ENCODE measurements at places on chromosomes 4 and X.
A peak's percentile ranks its signal among the peaks of the same experiment; 100 is the strongest.

- DNase-seq: no peak
Observed at GRCh38 chr4:52566136-52567031, 92.7 kb downstream of the USP46 start.

GRCh38 chr4:90841676-90842075 lies 714.5 kb downstream of the CCSER1 start:
- DNase-seq: no peak

DNA sequence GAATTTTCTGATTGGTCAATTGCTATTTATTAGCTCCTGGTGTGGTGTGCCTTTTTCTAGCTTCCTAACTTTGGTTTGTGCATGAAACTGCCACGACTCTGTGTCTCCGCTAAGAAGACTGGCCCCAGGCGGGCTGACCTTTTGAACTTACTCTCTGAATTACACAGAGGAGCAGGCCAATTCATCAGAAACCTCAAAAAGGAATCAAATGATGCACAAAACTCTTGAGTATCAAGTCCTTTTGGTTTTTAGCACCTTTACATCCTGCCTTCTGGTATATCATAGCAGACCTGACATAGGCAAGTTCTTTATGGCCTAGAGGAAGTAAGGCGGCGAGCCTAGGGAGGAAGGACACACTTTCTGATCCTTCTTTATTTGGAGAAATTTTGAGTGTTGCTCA lies 17.6 kb downstream of the TKTL1 start:
- DNase-seq: no peak

GRCh38 chr4:117699595-117699994 lies 334.7 kb upstream of the NDST3 start:
- no peak for DNase-seq

GRCh38 chrX:85611926-85612325 lies 232.5 kb upstream of the POF1B start:
- DNase-seq: no peak

- DNase-seq: no peak
Observed at GRCh38 chr4:158395889-158396288, 125.8 kb upstream of the RXFP1 start.

DNA sequence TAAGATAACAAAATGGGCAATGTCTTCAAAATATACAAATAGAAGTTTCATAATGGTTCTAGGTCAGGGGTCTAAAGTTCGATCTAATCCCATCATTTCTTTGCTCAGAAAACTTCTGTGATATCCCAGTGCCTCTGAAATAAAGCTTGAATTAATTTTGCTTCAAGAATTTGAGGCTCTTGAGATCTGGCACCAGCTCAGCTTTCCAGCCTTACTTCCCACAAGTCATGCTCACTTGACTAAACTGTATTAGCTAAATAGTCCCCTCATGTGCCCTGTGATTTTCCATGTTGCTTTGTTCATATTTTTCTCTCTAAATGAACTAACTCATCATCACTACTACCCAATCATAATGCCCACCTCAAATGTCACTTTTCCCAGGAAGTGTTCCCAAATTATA lies 50.8 kb upstream of the MBNL3 start:
- DNase-seq: no peak

GRCh38 chr4:160928482-160928881 lies 1235.3 kb downstream of the FSTL5 start:
- DNase-seq: no peak

- DNase-seq: no peak
Observed at GRCh38 chr4:78297116-78297800, 240.1 kb downstream of the FRAS1 start.

DNA sequence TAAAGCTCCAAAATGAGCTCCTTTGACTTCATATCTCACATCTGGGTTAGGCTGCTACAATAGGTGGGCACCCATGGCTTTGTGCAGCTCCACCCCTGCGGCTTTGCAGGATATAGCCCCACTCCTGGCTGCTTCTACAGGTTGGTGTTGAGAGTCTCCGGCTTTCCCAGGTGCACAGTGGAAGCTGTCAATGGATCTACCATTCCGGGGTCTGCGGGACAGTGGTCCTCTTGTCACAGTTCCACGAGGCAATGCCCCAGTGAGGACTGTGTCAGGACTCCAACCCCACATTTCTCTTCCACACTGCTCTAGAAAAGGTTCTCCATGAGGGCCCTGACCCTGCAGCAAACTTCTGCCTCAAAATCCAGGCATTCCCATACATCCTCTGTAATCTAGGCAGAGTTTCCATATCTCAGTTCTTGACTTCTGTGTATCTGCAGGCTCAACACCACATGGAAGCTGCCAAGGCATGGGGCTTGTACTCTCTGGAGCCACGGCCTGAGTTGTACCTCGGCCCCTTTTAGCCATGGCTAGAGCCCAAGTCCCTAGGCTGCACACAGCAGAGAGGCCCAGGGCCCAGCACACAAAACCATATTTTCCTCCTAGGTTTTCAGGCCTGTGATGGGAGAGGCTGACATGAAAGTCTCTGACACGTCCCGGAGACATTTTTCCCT lies 342.8 kb downstream of the FAM47B start:
- no peak for DNase-seq

GRCh38 chr4:173039617-173040577 lies 128.7 kb upstream of the GALNT7 start:
- DNase-seq: no peak

DNA sequence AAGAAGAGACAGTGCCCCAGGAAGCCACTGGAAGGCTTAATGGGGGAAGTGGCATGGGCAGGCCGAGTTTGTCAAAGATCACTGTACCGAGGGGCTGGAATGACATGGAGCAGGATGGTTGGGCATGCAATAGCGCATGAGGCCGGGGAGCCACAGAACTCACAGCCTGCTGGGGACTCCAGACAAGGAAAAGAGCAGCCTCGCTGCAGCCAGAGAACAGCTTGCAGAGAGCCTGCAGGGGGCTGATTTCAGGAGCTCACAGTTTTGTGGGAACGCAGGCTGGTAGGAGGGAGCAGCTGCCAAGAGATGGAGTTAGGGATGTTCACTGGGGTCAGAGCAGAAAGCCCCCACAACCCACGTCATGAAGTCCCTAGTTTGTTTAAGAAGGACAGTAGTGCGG lies 45.4 kb downstream of the STOX2 start:
- DNase-seq: no peak

DNA sequence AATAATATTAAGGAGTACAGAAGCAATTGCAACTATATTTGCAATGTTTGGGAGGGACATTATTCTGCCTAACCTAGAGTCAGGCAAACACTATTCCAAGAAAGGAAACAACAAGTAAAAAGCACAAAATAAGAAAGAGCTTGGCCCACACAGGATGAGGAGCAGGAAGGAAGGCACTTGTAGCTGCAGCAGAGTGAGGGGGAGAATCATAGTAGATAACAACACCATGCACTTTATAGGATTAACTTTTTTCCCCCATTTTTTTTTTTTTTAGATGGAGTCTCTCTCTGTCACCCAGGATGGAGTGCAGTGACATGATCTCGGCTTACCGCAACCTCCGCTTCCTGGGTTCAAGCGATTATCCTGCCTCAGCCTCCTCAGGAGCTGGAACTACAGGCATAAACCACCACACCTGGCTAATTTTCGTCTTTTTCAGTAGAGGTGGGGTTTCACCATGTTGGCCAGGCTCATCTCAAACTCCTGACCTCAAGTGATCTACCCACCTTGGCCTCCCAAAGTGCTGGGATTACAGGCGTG lies 10.3 kb upstream of the JCHAIN start:
- DNase-seq: no peak

GRCh38 chrX:30652527-30653414 lies 452 bp upstream of the GK start:
- DNase-seq: peak; percentile 91

- DNase-seq: no peak
Observed at GRCh38 chr4:166044871-166045270, 171.8 kb downstream of the TLL1 start.

GRCh38 chr4:175809402-175810072 lies 2.5 kb downstream of the GPM6A start:
- no peak for DNase-seq

DNA sequence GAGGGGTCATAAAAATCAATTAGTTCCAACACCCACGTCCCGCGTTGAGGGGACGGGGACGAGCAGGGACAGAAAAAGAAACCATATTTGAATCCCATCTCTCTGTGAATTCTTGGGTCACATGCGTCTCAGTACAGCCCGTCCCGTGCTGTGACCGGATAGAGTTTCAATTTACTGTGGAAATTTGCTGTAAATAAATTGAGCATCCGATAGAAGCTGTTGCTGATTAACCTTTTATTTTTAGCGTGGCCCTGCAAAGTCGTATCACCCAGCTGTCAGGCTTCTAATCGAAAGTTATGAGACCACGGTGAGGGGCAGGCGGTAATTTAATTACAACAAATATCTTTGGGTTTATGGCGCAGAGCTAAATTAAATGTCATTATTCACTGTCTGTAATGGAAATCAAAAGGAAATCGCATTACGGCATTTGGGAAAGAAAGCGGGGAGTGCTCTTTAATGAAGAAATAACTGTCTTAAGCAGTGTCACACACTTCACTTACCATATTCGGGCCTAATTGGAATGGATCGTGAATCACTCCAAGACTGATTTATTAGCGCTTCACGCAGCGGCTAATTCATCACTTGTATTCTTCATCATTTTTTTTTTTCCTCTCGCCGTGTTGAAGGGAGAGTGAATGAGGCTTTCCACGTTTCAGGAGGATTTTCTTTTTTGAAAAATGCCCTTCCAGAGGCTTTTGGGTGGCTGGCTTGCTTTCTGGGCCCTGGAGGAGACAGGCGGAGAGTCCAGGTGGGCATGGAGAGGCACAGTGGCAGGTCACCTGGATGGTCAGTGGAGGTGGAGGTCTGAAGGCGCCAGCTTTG lies 7.3 kb downstream of the SHOX start:
- no peak for DNase-seq

GRCh38 chrX:11450354-11450753 lies 157.1 kb downstream of the AMELX start:
- DNase-seq: no peak

GRCh38 chrX:9378980-9379696 lies 85.7 kb upstream of the TBL1X start:
- DNase-seq: no peak

GRCh38 chr4:173434231-173434630 lies 35.3 kb upstream of the SCRG1 start:
- no peak for DNase-seq

- DNase-seq: no peak
Observed at GRCh38 chr4:75003979-75004378, 71.1 kb downstream of the PARM1 start.

- DNase-seq: no peak
Observed at GRCh38 chr4:128840711-128841318, 31.3 kb downstream of the JADE1 start.

DNA sequence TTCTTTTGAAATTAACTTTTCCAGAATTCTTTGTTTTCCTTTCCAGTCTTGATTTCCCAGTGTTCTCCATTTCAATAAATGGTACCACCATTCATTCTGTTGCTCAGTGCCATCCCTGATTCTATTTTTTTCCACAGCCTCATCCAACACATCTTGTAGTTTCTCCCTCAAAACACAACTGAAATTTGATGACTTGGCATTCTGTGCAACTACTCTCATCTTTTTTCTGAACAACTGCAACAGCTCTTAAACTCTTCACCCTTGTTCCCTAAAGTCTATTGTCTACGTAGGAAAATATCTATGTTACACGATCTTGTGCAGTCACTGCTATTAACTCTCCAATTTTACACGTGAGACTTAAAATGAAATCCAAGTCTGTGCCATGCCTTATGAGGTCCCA lies 40.5 kb downstream of the MAP9 start:
- DNase-seq: no peak

DNA sequence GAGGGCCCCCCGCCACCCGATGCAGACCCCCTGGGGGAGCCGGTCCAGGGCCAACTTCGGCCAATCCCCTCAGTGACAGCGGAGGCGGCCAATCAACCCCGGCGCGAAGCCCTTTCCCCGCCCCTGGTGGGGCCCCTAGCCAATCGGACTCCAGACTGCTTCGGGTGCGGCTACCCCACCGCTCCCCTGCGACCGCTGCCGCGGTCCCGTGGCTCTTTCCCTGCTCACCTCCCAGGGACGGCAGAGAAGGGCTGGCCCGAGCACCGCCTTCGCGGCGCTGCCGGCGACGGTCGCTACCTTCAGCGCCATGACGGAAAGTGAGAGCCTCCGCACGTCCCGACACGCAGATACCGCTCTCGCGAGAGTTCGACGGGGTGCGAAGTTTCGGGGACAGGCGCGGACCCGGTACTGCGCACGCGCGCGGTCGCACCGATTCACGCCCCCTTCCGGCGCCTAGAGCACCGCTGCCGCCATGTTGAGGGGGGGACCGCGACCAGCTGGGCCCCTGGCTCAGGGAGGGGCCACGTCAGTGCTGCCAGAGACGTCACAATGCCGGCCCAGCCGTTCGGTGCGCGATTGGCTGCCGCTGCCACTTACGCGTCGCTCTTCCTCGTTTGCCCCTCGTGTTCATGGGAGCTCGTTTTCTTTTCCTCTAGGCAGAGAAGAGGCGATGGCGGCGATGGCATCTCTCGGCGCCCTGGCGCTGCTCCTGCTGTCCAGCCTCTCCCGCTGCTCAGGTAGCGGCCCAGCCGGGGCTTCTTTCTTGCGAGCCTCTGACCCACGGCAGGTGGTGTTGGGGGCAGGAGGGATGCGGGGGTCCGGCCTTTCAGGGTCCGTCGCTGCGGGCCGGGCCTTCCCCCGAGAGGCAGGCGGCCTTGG lies at the start of the genes IDH3G and SSR4:
Gene IDH3G (minus strand): TSS at position 358 of the 879 bp plus-strand sequence. CDS start 49 bp downstream, at position 309.
Gene SSR4 (plus strand): TSS at position 651 of the 879 bp plus-strand sequence. CDS start 20 bp downstream, at position 671.
- peak; percentile 98 for DNase-seq

DNA sequence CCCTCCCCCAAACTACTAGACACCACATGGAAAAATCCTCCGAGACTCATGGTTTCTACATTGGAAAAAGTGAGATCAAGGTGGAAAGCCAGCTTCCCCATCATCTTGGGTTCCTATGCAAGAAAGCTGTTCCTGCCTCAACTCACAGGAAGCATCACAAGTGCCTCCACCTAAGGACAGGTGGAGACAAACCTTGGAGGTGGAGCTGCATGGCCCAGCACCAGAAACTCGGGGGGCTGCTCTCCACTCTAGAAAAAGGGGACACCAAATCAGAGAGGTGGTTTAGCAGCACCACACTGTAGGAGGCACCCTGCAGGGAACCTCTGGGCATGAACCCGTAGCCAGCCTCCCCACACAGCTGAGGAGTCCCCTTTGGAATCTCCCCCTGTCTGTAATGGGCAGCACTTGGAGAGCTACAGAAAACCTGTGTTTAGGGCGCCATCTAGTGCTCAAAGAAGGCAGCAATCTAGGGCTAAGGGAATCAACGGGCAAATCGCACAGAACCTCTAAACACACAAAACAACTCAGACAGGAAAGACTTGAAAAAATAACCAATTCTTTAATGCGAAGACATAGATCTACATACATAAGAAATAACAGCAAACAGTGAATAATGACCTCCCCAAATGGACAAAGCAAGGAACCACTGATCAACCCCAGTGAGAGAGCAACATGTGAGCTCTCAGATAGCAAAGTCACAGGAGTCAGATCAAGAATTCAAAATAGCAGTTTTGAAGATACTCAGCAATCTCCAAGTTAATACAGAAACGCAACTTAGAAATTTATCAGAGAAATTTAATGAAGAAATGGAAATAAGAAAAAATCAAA lies 37.0 kb upstream of the ZBTB33 start:
- DNase-seq: peak; percentile 12
